Heart right ventricle (tissue), 16 donors: ENCODE measurements at places on chromosomes 13 and 19. TPM values are rescaled to one million over a fixed set of nuclear protein-coding genes. Genes with fewer than 3 reads are reported as not detected.

GRCh38 chr13:36057041-36057440, 74.1 kb downstream of the DCLK1 start:
- H3K4me3 ChIP-seq, result no peak overlapping the region
- DNase-seq, result no peak
- H3K4me1 ChIP-seq, result peaks cover 8% of the 10 kb centered on the region
- H3K27ac ChIP-seq, result no peak overlapping the region
- H3K27me3 ChIP-seq, result no peaks in the 10 kb centered on the region

DNA sequence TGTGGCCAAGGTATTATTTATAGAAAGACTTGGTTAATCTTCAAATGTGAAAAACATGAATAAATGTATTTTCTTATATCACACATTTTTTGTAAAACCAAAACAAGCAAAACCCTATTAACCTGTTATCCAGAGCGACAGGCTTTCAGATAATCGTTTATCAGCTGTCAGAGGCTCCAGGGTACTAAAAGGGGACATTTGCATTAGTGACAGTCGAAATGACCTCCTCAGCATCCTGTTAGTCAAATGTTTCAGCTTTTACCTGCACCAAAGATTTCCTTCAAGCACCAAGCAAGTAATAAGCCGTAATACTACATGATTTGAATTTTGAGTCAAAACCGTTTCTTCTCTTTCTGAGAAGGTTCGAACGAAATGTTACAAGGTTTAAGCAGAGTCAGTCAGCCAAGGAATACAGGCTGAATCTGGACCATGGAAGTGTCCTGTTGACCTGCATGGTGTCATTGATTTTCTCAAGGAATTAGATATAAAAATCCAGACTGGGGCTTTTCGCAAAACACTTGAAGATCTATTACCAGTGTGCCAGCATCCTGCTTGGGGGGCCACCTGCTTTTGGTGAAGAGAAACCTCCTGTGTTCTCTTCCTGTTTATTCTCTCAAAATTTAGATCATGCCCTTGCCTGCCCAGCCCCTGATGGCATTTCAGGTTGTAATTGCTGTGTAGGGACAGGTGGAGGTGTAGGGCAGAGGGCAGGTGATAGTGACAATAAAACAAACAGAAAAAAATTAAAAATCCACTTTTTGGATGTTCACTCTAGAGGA, 11.3 kb upstream of the RFC3 start:
- H3K4me1 ChIP-seq, result no peaks in the 10 kb centered on the region
- no peak overlapping the region for H3K4me3 ChIP-seq
- H3K27me3 ChIP-seq, result no peaks in the 10 kb centered on the region
- no peak for DNase-seq

GRCh38 chr13:100356889-100357288, 231.7 kb downstream of the GGACT start:
- H3K4me3 ChIP-seq, result no peak overlapping the region
- no peaks in the 10 kb centered on the region for H3K36me3 ChIP-seq
- no peaks in the 10 kb centered on the region for H3K27me3 ChIP-seq
- H3K27ac ChIP-seq, result no peak overlapping the region
- no peaks in the 10 kb centered on the region for H3K4me1 ChIP-seq

DNA sequence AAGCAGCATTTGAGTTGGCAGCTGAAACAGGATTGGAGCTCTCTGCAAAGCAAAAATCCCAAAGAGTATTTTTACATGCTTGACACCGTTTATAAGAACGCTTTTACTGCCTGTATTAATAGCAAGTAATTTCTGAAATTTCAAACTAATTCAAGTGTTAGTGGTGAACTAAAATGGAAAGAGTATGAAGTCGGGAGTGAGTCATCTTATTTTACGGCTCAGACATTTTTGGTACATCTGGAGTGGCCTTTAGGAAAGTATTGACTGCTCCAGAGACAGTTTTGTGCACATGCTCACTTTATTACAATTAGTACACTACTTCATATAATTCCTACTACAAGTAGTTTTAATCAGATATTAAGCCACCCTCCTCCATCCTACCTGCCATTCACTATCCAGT, 167.4 kb downstream of the SLITRK6 start:
- no peak for DNase-seq
- no peaks in the 10 kb centered on the region for H3K36me3 ChIP-seq
- no peaks in the 10 kb centered on the region for H3K4me1 ChIP-seq

FFAR1 gene
- not detected for polyA plus RNA-seq

DNA sequence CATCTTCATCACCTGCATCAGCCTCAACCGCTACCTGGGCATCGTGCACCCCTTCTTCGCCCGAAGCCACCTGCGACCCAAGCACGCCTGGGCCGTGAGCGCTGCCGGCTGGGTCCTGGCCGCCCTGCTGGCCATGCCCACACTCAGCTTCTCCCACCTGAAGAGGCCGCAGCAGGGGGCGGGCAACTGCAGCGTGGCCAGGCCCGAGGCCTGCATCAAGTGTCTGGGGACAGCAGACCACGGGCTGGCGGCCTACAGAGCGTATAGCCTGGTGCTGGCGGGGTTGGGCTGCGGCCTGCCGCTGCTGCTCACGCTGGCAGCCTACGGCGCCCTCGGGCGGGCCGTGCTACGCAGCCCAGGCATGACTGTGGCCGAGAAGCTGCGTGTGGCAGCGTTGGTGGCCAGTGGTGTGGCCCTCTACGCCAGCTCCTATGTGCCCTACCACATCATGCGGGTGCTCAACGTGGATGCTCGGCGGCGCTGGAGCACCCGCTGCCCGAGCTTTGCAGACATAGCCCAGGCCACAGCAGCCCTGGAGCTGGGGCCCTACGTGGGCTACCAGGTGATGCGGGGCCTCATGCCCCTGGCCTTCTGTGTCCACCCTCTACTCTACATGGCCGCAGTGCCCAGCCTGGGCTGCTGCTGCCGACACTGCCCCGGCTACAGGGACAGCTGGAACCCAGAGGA, 2.6 kb downstream of the P2RY11 start:
- no peak overlapping the region for H3K4me3 ChIP-seq
- peaks cover 21% of the 10 kb centered on the region for H3K36me3 ChIP-seq
- no peak for DNase-seq
- peaks cover 16% of the 10 kb centered on the region for H3K4me1 ChIP-seq

KIR2DL4 gene
- polyA plus RNA-seq, result not detected

DNA sequence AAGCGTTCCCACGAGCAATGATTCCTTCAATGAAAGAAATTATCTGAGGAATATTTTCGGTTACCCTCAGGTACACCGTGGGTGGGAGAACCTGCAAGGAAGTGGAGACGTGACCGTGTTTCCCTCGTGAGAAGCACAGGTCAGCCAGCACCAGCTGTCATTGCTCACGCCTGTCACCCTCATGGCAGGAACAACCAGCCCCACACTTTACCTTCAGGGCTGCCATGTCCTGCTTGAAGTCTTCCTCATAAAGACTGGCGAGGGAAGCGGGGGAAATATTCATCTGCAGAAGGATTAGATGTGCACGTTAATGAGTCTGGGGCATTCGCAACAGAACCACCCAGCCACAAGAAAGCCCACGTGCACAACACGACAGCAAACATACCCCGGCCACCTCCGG, 18.2 kb downstream of the CARS2 start:
- peaks cover 76% of the 10 kb centered on the region for H3K36me3 ChIP-seq
- no peak for DNase-seq
- H3K27ac ChIP-seq, result no peak overlapping the region
- H3K27me3 ChIP-seq, result no peaks in the 10 kb centered on the region
- no peaks in the 10 kb centered on the region for H3K4me1 ChIP-seq
- H3K4me3 ChIP-seq, result no peak overlapping the region

- no peaks in the 10 kb centered on the region for H3K27me3 ChIP-seq
- H3K4me1 ChIP-seq, result peaks cover 52% of the 10 kb centered on the region
- H3K4me3 ChIP-seq, result peak overlapping the region; percentile 75
These were observed 413 bp downstream of the N4BP2L2 start for GRCh38 chr13:32538143-32538620.

- H3K27me3 ChIP-seq, result no peaks in the 10 kb centered on the region
- no peak for DNase-seq
- H3K4me3 ChIP-seq, result no peak overlapping the region
- peaks cover 9% of the 10 kb centered on the region for H3K4me1 ChIP-seq
These were observed 231.9 kb downstream of the KLF12 start for GRCh38 chr13:73902296-73902695.

GRCh38 chr13:108527844-108528243, 101.6 kb upstream of the MYO16 start:
- no peak overlapping the region for H3K4me3 ChIP-seq
- no peaks in the 10 kb centered on the region for H3K4me1 ChIP-seq
- H3K27ac ChIP-seq, result no peak overlapping the region
- no peak for DNase-seq

ZNF850 gene
- polyA plus RNA-seq, result 0.80 TPM

DNA sequence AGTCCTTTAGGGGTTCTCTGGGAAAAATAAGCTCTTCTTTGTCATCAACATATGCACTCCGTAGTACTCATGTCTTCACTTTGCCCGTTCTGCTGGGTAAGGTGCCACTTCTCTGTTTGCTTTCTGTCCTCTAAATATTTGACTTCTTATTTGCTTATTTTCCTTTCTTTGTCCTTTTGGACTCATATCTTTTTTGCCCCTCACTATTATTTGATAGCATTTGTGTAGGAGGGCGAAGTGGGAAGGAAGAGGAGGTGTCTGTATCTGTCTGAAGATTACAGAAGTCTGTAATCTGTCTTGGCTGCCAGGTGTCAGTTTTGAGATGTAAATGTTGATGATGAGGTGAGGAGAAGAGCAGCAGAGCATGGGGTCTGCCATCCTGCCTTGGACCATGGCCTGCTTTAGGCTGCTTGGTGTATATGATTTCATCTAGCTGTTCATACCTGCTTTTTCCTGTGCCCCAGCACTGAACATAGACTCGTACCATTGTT, 30.8 kb downstream of the USPL1 start:
- no peaks in the 10 kb centered on the region for H3K27me3 ChIP-seq
- no peak overlapping the region for H3K27ac ChIP-seq
- peaks cover 12% of the 10 kb centered on the region for H3K4me1 ChIP-seq
- H3K4me3 ChIP-seq, result no peak overlapping the region

- no peaks in the 10 kb centered on the region for H3K36me3 ChIP-seq
- H3K4me3 ChIP-seq, result no peak overlapping the region
- H3K27ac ChIP-seq, result no peak overlapping the region
- DNase-seq, result no peak
- H3K27me3 ChIP-seq, result no peaks in the 10 kb centered on the region
- H3K4me1 ChIP-seq, result no peaks in the 10 kb centered on the region
These were observed 216.2 kb downstream of the MAB21L1 start for GRCh38 chr13:35260316-35260715.

FBXO17 gene
- 3.2 TPM for polyA plus RNA-seq

DNA sequence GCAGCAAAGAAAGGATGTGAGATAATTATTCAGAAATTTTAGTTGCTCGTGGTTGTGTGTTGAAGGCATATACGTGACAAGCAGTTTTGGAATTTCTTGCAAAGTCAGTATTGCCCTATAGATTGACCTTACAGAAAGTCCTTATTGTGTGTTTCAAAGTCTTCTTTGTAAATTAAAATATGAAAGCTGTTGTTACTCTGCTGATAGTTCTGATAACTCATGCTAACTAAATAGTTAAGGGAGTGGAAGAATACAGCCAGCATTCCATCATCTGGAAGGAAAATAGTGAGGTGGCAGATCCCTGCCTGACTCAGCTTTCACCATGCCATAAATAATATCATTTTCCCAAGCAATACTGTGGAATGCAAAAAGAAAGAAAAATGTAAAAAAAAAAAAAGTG, 27.2 kb downstream of the WASF3 start:
- no peak overlapping the region for H3K4me3 ChIP-seq
- no peaks in the 10 kb centered on the region for H3K27me3 ChIP-seq
- no peak for DNase-seq
- no peak overlapping the region for H3K27ac ChIP-seq

DNA sequence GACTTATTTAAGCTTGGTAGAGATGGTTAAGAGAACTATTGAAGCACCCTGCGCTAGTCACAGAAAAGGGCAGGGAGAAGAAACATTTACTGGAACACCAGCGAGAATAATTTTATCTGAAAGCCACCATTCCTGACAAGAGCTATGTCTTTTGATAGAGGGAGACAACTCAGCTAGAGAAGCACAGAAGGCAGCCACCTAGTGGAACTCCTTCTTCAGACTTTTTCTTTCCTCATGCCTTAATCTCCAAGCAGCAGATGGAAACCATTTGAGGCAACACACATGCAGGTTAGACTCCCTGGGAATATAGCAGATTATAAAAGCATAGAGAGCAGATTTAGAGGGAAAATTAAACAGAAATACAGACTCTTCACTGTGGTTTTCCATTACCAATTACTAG, 813.4 kb downstream of the SLITRK6 start:
- H3K36me3 ChIP-seq, result no peaks in the 10 kb centered on the region
- H3K27me3 ChIP-seq, result no peaks in the 10 kb centered on the region
- no peak overlapping the region for H3K27ac ChIP-seq
- no peak overlapping the region for H3K4me3 ChIP-seq

PCDH17 gene
- polyA plus RNA-seq, result 0.88 TPM

DNA sequence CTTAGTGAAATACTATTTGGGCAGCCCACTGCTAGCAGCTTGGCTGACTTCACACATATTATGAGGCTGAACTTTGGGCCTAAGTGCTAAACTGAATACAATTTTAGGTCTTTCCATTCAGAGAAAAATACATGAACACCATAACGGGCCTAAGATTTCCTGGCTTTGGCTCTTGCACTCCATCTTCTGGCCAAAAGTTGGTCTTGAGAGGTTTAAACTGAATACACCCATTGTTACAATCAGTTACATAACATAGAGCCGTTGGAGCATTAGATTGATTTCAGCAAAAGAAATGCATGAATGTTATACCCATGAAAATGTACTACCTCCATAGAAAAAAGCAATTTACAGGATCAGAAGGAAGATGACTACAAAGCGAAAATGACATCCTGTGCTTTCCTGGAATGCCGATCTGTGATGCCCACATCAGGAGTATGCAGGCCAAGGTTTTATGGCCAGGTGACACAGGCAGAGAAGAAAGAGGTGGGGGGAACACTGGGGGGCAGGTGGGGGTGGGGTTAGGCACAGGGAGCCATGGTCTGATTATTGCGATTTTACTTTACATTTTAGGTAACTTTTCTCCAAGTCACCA, 11.1 kb upstream of the SHISA2 start:
- H3K36me3 ChIP-seq, result no peaks in the 10 kb centered on the region
- DNase-seq, result no peak
- peaks cover 5% of the 10 kb centered on the region for H3K27me3 ChIP-seq
- no peaks in the 10 kb centered on the region for H3K4me1 ChIP-seq
- H3K4me3 ChIP-seq, result no peak overlapping the region

PALM gene
- 36.7 TPM for polyA plus RNA-seq

GRCh38 chr13:25752957-25753551, 298.8 kb downstream of the SHISA2 start:
- H3K4me1 ChIP-seq, result peaks cover 19% of the 10 kb centered on the region
- no peak overlapping the region for H3K27ac ChIP-seq
- H3K4me3 ChIP-seq, result no peak overlapping the region
- H3K36me3 ChIP-seq, result no peaks in the 10 kb centered on the region
- no peaks in the 10 kb centered on the region for H3K27me3 ChIP-seq

DNA sequence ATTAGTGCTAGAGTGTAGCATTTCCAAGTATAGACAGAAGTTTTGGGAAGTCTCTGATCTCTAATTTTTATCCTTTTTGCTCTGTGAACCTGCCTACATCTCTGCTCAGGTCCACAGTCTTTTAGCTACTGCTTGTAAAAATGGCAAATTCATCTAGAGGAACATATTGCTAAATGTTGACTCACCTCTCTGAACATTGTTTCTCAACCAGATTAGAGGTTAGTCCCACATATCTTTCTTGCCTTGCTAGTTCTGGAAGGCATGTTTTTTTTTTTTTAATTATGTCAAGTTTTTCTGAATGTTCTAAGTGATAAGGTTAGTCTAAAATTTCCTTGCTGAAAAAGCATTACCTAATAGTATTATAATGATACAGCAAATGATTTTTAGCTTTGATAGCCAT, 2889.6 kb upstream of the PCDH20 start:
- no peak overlapping the region for H3K4me3 ChIP-seq
- no peaks in the 10 kb centered on the region for H3K27me3 ChIP-seq
- no peak overlapping the region for H3K27ac ChIP-seq
- no peaks in the 10 kb centered on the region for H3K4me1 ChIP-seq
- no peak for DNase-seq
- H3K36me3 ChIP-seq, result no peaks in the 10 kb centered on the region
